Activated T-helper 9 cell treated with anti-CD3 and anti-CD28 coated beads, Interleukin-2, amount 50 U/mL, for 16 hours (primary cell): ENCODE measurements at places on chromosomes 4 and X.

- DNase-seq, result no peak
Measured at GRCh38 chrX:150085881-150086280, 147.6 kb upstream of the EOLA2 start.

- no peak for DNase-seq
Measured at GRCh38 chr4:104486716-104487504, 7.8 kb downstream of the CXXC4 start.

DNA sequence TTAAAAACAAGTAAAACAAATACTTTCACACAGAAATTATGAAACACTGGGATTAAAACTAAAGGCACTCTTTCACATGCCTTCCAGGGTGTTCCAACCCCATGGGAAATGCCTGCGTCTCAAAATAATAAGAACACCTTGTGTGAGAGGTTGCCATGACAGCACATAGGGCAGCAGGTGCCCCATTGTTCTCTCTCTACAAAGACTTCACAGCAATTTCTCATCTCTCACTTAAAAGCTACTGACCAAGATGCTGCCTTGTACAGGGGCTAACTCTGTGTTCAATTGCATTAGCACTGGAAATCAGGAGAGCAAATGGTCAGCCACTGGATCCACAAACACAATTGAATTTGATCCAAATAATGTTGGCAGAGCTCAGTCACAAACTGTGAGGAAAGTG lies 102.5 kb upstream of the GALNTL6 start:
- DNase-seq, result no peak

DNA sequence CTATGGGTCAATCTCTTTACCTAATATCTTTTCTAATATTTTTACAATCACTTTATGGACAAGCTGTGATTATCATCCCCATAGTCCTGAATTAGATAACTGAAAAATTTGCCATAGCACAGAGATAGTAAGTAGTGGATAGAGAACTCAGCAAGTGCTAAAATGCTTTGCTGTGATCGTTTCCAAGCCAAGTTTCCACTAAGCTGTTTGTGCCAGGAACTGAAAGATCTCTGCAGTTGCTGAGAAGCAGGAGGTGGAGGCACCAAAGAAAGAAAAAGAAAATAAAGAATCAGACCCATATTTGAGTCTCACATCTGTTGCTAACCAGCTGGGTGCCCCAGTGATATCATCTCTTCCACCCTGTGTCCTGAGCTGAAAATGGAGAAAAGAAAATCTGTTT lies 605.6 kb upstream of the BOD1L1 start:
- DNase-seq, result no peak

DNA sequence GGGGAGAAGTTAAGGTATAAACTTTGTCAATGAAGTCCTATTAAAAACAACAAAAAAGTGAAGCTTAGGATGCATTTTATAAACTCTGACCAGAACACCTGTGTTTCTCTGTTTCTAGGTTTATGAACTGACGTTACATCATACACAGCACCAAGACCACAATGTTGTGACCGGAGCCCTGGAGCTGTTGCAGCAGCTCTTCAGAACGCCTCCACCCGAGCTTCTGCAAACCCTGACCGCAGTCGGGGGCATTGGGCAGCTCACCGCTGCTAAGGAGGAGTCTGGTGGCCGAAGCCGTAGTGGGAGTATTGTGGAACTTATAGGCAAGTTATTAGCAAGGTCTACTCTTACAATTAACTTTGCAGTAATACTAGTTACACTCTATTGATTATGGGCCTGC lies 46.6 kb downstream of the HTT start:
- DNase-seq, result no peak

GRCh38 chr4:98522636-98523395 lies 135.6 kb downstream of the TSPAN5 start:
- DNase-seq, result no peak
